ENCODE measurements at places on chromosomes 11 and 22. TPM values are rescaled to one million over a fixed set of nuclear protein-coding genes. Genes with fewer than 3 reads are reported as not detected.

The TRIM48 gene
- total RNA-seq = not detected

GRCh38 chr11:91749251-91749650 lies 475.4 kb upstream of the FAT3 start:
- H3K4me1 ChIP-seq = no peaks in the 10 kb centered on the region
- no peak overlapping the region for H3K27ac ChIP-seq
- no peak overlapping the region for H3K4me3 ChIP-seq
- no peak for DNase-seq
- no peaks in the 10 kb centered on the region for H3K27me3 ChIP-seq
- no peaks in the 10 kb centered on the region for H3K36me3 ChIP-seq

GRCh38 chr22:23376256-23376655 lies 195.9 kb downstream of the BCR start:
- no peaks in the 10 kb centered on the region for H3K36me3 ChIP-seq
- no peaks in the 10 kb centered on the region for H3K27me3 ChIP-seq
- no peaks in the 10 kb centered on the region for H3K4me1 ChIP-seq
- no peak overlapping the region for H3K27ac ChIP-seq

DNA sequence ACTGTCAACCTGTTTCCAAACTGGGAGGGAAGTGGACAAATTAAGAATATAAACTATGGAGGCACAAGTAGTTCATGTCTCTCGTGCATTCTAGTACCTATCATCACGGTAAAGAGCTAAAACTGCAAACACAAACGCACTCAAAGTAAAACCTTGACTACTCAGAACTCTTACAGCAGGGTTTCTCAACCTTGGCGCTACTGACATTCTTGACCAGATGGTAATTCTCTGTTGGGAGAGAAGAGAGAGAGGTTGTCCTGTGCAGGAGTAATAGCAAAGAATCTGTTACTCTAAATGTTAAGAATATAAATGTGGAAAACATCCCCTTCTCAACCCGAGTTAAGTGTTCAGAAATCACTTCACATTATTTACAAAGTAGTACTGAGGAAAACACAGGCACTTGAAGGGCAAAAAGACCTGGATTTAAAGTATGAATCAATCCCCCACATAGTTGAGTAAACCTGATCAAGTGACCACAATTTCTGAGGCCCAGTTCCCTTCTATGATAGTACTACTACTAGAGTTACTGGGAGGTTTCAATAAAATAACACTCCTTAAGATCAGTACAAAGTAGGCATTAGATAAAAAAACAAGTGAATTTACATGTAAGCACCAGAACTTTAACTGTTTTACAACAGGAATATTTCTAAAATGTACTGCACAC lies 73.1 kb upstream of the ARHGAP32 start:
- no peak overlapping the region for H3K27ac ChIP-seq
- no peak overlapping the region for H3K4me3 ChIP-seq
- no peak for DNase-seq
- no peaks in the 10 kb centered on the region for H3K36me3 ChIP-seq
- H3K4me1 ChIP-seq = peaks cover 41% of the 10 kb centered on the region

The NCF4 gene
- total RNA-seq = not detected

The ME3 gene
- total RNA-seq = 6.9 TPM

GRCh38 chr22:46908641-46909107 lies 146.2 kb downstream of the TBC1D22A start:
- no peak for DNase-seq
- H3K27ac ChIP-seq = no peak overlapping the region
- no peak overlapping the region for H3K4me3 ChIP-seq
- no peaks in the 10 kb centered on the region for H3K36me3 ChIP-seq

DNA sequence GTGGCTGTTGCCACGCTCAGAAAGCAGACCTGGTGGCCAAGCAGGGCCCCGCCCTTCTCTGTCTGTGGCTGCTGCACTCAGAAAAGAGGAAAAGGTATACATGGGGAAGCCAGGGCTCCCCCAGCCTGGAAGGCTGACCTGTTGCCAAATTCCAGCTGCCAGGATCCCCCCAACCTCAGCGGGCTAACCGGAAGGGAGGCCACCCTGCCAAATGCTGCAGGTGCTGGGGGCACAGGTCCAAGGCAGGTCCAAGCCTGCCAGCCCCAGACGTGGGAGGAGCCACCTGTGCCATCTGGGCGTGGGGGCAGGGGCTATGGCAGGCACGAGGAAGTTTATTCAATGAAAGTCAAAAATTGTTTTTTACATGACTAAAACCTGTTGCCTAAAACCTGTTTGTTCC lies 2.6 kb downstream of the NPTXR start:
- H3K4me1 ChIP-seq = peaks cover 33% of the 10 kb centered on the region
- H3K36me3 ChIP-seq = peaks cover 2% of the 10 kb centered on the region
- H3K4me3 ChIP-seq = peak overlapping the region; percentile 98
- peak overlapping the region; percentile 47 for H3K27ac ChIP-seq

DNA sequence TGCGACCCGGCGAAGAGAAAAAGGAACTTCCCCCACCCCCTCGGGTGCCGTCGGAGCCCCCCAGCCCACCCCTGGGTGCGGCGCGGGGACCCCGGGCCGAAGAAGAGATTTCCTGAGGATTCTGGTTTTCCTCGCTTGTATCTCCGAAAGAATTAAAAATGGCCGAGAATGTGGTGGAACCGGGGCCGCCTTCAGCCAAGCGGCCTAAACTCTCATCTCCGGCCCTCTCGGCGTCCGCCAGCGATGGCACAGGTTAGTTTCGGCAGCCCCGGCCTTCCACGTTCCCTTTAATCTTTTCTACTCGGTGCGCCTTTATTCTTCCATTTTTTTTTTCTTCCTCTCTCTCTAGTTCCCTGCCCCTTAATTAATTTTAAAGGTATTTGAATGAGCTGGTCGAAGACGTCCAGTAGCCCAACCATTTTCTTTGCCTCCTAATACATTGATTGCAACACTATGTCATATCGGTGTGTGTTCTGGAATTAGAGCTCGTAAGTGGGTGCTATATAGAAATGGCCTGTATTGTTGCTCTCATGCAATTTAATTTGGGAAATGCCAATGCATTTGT lies 537 bp downstream of the EP300 start:
- peak overlapping the region; percentile 67 for H3K4me3 ChIP-seq
- H3K27me3 ChIP-seq = no peaks in the 10 kb centered on the region
- H3K27ac ChIP-seq = peak overlapping the region; percentile 99

DNA sequence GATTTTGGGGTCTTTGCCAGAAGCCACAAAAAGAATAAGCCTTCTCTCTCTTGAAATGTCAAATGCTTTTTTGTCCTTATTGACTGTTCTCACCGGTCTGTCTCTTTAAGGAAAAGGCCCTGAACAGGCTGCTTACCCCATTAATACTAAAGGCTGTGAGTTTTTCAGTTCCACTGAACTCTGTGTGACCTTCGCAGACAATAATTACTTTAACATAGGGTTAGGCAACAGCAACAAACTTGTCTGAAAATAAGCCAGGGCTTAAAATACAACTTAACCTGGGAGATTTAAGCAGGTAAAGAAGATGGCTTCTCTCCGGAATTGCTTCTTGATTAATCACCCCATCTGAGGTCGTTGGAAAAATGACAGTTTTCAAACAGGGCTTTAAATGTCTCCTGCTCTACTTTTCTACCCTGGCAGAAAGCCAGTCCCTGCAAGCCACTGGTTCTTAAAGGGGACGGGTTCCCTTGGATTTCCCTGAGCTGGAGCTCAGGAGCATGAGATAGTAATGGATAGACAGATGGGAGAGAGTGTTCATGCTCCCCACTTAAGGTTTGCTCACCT lies 69.4 kb downstream of the ARL14EP start:
- DNase-seq = peak; percentile 48
- H3K4me3 ChIP-seq = no peak overlapping the region
- no peak overlapping the region for H3K27ac ChIP-seq
- no peaks in the 10 kb centered on the region for H3K36me3 ChIP-seq
- no peaks in the 10 kb centered on the region for H3K4me1 ChIP-seq

- H3K4me1 ChIP-seq = no peaks in the 10 kb centered on the region
- no peaks in the 10 kb centered on the region for H3K36me3 ChIP-seq
- no peak overlapping the region for H3K27ac ChIP-seq
- DNase-seq = no peak
Measured at GRCh38 chr11:120021391-120021953, 116.4 kb downstream of the TRIM29 start.

DNA sequence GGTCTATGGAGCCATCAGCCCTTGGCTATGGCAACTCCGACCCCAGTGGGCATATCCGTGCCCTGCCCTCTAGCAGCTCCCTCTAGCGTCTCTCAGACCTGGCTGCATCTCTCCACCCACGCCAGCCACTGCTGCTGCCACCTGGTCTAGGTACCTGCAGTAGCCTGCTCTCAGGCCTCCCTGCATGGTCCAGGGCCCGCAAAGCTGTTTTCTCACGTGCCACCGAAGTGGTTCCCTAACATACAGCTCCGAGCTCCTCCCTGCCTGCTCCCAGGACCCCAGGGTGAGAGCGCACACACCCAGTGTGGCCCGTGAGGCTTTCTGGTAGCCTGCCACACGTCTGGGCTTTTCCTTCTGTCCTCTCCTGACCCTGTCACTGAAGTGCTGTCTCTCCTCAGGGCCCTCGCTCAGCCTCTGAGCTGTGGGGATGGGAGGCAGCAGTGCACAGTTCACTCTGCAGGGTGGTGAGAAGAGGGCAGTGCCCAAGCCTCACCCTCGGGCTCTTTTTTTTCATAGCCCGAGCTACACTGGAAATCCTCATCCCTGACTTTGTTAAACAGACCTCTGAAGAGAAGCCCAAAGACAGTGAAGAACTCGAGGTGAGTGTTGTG lies 14.3 kb downstream of the DGCR8 start:
- no peaks in the 10 kb centered on the region for H3K4me1 ChIP-seq
- no peak for DNase-seq
- H3K36me3 ChIP-seq = peaks cover 99% of the 10 kb centered on the region
- H3K4me3 ChIP-seq = no peak overlapping the region

- no peak overlapping the region for H3K27ac ChIP-seq
- no peaks in the 10 kb centered on the region for H3K4me1 ChIP-seq
- no peak overlapping the region for H3K4me3 ChIP-seq
- no peak for DNase-seq
Measured at GRCh38 chr11:60349990-60350389, 22.9 kb downstream of the MS4A6E start.

DNA sequence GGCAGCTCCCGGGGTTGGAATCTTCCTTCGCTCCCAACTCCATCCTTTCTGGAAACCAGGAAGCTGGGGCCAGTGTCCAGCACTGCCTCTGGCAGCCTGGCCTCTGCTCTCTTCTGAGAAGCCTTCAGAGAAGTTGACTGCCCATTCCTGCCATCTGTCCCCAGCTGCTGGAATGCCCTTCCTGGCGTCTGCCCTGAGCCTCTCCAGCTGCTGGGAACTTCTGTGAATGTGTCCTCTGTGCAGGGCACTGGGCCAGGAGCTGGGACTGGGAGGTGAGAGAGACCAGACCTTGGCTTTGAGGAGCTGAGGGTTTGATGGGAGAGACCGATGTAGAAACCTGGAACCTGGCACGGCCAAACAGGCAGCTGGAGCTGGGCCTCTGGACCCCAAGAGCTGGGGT lies 5.9 kb upstream of the SOX10 start:
- H3K36me3 ChIP-seq = no peaks in the 10 kb centered on the region
- H3K27me3 ChIP-seq = no peaks in the 10 kb centered on the region
- H3K4me1 ChIP-seq = no peaks in the 10 kb centered on the region

The OR4C13 gene
- total RNA-seq = not detected

- DNase-seq = no peak
- H3K27me3 ChIP-seq = no peaks in the 10 kb centered on the region
- no peaks in the 10 kb centered on the region for H3K4me1 ChIP-seq
- H3K27ac ChIP-seq = no peak overlapping the region
- no peaks in the 10 kb centered on the region for H3K36me3 ChIP-seq
- H3K4me3 ChIP-seq = no peak overlapping the region
Measured at GRCh38 chr11:2846470-2846869, 39.1 kb downstream of the CDKN1C start.

The RASL10A gene
- 0.68 TPM for total RNA-seq

GRCh38 chr11:1856306-1857005 lies 3.6 kb downstream of the LSP1 start:
- H3K27me3 ChIP-seq = peaks cover 7% of the 10 kb centered on the region
- H3K4me3 ChIP-seq = no peak overlapping the region
- H3K27ac ChIP-seq = no peak overlapping the region
- DNase-seq = no peak
- no peaks in the 10 kb centered on the region for H3K36me3 ChIP-seq
- no peaks in the 10 kb centered on the region for H3K4me1 ChIP-seq

GRCh38 chr11:122979815-122980595 lies 1.6 kb downstream of the BSX start:
- H3K4me1 ChIP-seq = no peaks in the 10 kb centered on the region
- H3K4me3 ChIP-seq = no peak overlapping the region
- no peaks in the 10 kb centered on the region for H3K36me3 ChIP-seq
- no peak for DNase-seq

DNA sequence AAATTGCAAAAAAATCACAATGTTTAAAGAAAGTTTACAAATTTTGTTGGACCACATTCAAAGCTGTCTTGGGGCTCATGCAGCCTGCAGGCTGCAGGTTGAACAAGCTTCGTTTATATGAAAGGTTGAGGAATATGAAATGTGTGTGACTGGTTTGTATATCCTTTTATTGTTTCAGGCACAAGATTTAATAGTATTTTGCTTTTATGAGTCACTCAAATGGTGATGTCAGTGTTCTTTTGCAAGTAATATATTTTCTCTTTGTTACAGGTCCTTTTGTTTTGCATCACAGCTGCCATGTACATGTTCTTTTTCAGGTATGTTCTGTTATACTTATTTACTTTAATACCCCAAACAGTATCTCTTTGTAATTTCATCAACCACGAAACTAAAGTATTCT lies 198.6 kb downstream of the TMEM135 start:
- peaks cover 30% of the 10 kb centered on the region for H3K4me1 ChIP-seq
- H3K27ac ChIP-seq = no peak overlapping the region
- H3K36me3 ChIP-seq = peaks cover 12% of the 10 kb centered on the region
- DNase-seq = no peak
- no peak overlapping the region for H3K4me3 ChIP-seq

GRCh38 chr22:46064228-46064965 lies 85.9 kb upstream of the PPARA start:
- peaks cover 33% of the 10 kb centered on the region for H3K4me1 ChIP-seq
- peak overlapping the region; percentile 100 for H3K27ac ChIP-seq
- no peak overlapping the region for H3K4me3 ChIP-seq
- H3K27me3 ChIP-seq = no peaks in the 10 kb centered on the region
- DNase-seq = no peak

The OR51D1 gene
- not detected for total RNA-seq

GRCh38 chr11:90204832-90205646 lies 17.8 kb downstream of the CHORDC1 start:
- peak overlapping the region; percentile 18 for H3K27ac ChIP-seq
- peak; percentile 81 for DNase-seq
- peaks cover 9% of the 10 kb centered on the region for H3K4me1 ChIP-seq

GRCh38 chr22:26642465-26643417 lies 14.6 kb upstream of the MIAT start:
- H3K36me3 ChIP-seq = no peaks in the 10 kb centered on the region
- H3K4me3 ChIP-seq = no peak overlapping the region
- DNase-seq = peak; percentile 22
- H3K27me3 ChIP-seq = no peaks in the 10 kb centered on the region
- peaks cover 34% of the 10 kb centered on the region for H3K4me1 ChIP-seq
- H3K27ac ChIP-seq = peak overlapping the region; percentile 58

- no peaks in the 10 kb centered on the region for H3K27me3 ChIP-seq
- no peak for DNase-seq
- H3K4me3 ChIP-seq = peak overlapping the region; percentile 64
- no peaks in the 10 kb centered on the region for H3K4me1 ChIP-seq
- no peaks in the 10 kb centered on the region for H3K36me3 ChIP-seq
Measured at GRCh38 chr11:567629-568292, 7.0 kb downstream of the RASSF7 start.
